ENCODE measurements at places on chromosomes 7 and 10. TPM values are rescaled to one million over a fixed set of nuclear protein-coding genes. Genes with fewer than 3 reads are reported as not detected.

- DNase-seq = no peak
Measured at GRCh38 chr7:12369072-12369471, 34.6 kb downstream of the VWDE start.

GRCh38 chr7:48108959-48109847 is 20.1 kb downstream of the UPP1 start:
- DNase-seq = no peak

- DNase-seq = no peak
Measured at GRCh38 chr10:4385231-4385870, 440.7 kb upstream of the AKR1E2 start.

- no peak for DNase-seq
Measured at GRCh38 chr10:76428551-76429367, 997.3 kb downstream of the LRMDA start.

MRC1 gene
- polyA plus RNA-seq = 11.1 TPM

UNC5B gene
- polyA plus RNA-seq = 54.5 TPM

NRBF2 gene
- polyA plus RNA-seq = 27.7 TPM
